ENCODE measurements at places on chromosomes 3 and 15.

GRCh38 chr3:39748002-39748401, 61.4 kb upstream of the MYRIP start:
- no peak for DNase-seq

GRCh38 chr3:120443626-120444123, 7.1 kb downstream of the FSTL1 start:
- DNase-seq, result no peak

- DNase-seq, result no peak
Observed at GRCh38 chr15:66481107-66481856, 16.3 kb downstream of the SNAPC5 start.

GRCh38 chr3:38130631-38131065, 6.3 kb downstream of the ACAA1 start:
- no peak for DNase-seq

- DNase-seq, result no peak
Observed at GRCh38 chr3:136882571-136882970, 20.6 kb downstream of the NCK1 start.

DNA sequence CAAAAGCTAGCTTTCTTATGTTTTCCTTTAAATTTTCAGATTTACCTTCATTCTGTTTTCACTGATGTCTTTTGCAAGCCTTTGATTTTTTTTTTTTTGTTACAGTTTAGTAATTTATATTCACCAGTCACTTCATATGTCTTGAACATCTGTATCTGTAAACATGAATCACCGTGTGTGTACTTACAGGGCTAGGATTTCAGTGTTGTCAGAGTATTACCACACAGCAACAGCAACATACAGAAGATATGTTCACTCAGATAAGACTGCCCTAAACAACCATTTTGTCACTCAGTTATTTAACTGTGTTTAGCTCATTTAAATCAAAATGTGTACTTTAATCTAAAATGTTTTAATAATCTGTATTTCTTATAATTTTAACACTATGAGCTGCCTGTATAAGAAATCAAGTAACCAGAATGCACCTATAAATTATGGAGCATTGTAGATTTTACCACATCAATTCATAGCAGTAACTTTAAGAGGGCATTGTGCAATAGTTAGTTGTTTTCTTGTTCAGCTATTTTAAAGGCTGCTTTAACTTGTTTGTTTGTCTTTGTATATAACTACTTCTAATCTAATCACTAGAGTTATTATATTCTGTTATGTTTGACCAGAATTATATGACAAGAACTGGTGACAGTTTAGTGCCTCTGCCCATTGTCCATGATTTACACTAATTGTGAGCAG, 50.4 kb downstream of the GHSR start:
- DNase-seq, result no peak

GRCh38 chr15:27043770-27044169, 72.8 kb downstream of the GABRG3 start:
- DNase-seq, result no peak

DNA sequence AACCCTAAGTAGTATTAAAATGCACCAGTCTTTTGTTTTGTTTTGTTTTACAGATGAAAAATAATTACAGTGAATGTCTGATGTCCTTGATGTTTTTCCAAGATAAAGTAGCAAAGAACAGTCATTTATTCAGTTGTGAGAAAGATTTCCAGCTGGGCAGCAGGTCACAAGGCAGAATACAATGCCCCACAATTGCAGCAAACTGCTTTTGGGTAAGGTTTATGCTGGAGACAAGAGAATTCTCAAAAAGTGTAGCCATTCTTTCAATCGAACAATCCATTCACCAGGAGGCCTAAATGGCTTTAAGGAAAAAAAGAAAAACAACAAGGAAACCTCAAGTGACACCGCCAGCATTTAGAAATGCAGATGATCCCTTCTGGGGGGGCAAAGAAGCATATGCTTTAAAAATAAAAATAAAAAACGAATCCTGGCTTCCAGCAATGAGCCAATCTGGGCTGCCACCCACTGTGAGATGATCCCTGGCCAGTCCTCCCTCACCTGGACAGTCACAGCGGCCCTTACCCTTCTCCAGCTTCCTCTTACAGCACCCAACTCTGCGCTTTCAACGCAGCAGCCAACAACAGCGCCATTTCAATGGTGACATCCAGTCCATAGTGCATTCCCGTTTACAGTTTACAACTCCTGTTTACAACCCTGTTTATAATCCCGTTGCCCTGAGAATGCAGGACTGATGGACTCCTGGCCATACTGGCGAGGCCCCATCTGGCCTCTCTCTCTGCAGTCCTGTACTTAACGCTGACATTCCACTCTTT, 25.7 kb upstream of the WNT5A start:
- DNase-seq, result no peak

DNA sequence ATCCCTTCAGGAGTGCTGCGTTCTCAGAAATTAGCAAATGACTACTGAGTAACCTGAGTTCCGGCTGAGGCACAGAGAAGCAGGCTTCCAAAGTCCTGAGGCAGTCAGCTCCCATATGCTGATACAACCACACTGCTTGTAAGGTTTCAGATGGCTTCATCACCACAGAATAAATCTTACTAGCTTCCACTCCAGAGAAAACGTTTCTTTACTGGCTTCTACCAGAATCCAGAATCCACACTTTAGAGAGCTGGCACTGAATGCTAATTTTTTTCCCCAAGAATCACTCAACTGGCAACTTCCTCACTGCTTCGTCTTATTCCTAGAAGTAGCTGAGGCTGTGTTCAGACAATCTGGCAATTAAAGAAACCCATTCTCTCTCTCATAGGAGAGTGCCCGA, 21.4 kb downstream of the TAMM41 start:
- no peak for DNase-seq

DNA sequence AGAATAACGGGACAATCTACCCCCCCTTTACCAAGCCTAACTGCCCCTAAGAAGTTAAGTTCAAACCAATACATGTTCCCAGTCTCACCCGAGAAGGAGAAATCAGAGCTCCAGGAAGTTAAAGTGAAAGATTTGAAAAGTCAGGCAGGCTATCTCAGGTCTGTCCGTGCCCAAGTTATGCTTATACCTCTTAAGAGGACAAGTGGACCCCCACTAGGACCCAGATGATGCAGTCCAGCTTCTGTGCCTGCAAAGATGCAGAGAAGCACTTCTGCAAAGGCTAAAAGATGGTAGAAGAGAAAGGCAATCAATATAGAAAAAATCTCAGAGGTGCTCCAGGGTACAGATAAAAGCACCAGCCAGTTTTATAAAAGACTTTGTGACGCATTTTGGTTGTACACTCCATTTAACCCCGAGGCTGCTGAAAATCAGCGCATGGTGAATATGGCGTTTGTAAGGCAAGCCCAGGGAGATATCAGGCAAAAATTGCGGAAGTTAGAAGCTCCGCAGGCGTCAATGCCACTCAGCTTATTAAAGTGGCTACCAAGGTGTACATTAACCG, 9.8 kb upstream of the SLC9C1 start:
- no peak for DNase-seq

DNA sequence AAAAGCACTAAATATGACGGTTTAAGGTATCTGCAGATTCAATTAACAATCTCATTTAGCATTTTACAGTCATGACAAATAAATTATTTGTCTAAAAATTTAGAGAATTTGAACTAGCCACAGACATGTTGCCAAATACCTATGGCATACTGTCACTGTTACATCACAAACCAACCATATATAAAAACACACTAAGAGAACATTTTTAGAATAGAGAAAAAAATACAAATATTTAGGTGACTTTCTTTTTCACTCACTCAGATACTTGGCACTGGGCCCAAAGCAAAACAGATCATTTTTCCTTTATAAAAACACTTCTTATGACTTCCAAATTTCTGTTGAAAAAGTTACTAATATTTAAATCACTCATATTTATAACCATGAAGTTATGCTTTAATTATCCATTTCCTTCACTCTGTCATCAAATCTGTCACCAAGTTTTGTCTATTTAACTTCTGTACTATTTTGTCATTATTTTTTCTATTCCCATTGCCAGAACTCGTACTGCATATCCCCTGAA, 644.7 kb downstream of the OTOL1 start:
- DNase-seq, result no peak

GRCh38 chr15:22888120-22888859, 49.8 kb downstream of the NIPA2 start:
- no peak for DNase-seq

DNA sequence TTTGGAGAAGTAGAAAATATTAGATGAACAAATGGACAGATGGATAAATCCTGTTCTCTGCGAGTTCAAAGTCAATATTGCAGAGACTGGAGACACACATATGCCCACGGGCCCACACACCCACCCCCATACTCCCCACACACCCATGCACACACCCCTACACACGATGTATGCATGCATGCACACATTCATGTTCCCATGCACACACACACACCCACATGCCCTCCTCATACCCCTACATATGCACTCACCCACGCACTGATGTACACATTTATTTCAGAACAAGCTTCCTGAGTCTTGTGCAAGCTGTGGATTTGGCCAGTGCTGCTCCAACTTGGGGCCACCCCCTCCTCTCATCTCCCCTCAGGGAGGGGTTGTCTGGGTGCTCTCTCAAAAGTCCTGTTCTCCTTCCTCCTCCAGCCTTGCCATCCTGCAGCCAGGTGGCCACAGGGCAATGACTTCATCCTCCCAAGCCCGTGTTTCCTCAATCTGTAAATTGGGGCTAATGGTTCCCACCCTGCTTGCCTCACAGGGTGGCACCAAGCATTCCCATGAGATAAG, 16.4 kb downstream of the MAPKAPK3 start:
- no peak for DNase-seq

GRCh38 chr3:96706509-96706908, 107.9 kb upstream of the EPHA6 start:
- no peak for DNase-seq

DNA sequence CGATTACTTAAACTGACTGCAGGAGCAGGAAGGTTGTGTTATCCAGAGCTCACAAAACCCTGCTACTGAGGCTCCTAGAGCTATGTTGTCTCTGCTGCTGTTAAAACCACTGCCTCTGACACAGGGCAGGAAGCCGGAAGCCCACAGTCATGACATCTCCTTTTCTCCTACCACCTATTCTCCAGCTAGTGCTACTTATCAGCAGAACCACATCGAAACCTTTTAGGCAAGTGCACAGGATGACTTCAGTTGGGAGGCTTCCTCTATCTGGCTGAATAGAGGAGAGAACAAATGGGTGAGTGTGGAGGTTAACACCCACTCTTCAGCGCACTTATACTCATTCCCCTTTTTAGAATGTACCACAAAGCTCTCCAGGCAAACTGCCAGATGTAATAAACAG, 638.0 kb downstream of the OTOL1 start:
- DNase-seq, result no peak

- DNase-seq, result no peak
Observed at GRCh38 chr3:5292512-5292911, 105.0 kb downstream of the EDEM1 start.

DNA sequence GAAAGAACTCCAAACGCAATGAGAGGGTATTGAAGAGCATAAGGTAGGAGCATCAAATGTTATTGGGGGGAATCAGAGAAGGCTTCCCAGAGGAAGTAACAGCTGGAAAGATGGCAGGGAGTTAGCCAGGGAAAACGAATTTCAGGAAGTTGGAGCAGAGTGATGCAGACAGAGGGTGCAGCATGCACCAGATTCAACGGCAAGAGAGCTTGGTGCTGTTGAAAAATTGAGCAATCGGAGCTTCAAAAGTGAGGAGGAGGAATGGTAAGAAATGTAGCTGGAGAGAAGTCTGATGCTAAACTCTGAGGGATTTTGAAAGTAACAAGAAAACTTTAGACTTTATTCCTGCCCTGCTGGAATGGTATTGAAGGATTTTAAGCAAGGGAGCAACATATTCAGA, 541.0 kb upstream of the LMCD1 start:
- no peak for DNase-seq

DNA sequence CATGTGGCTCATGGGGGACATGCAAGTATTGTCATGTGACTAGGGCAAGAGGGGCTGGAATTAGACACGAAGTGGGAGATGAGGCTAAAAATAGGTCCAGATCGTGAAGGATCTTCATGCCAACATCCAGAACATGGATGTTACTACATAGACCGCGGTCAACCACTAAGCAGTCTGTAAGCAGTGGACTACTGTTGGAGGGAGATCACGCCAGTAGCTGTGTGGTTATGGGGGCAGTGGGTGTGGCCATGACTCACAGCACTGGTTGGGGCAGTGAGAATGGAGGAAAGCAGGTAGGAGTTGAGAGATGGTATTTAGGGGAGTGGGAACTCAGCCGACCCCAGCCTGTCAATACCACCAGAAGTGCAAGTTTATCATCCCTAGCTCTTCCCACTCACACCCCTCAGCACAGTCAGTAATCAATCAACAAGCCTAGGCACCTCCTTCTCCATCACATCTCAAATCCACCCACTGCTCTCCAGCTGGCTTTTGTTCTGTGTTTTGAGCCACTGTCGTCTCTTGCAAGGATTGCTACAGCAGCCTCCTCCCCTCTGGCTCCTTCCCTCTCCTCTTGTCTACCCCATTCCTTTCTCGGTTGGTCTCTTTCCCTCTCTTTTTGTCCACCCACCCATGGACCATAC, 107.2 kb upstream of the ABHD17C start:
- no peak for DNase-seq

DNA sequence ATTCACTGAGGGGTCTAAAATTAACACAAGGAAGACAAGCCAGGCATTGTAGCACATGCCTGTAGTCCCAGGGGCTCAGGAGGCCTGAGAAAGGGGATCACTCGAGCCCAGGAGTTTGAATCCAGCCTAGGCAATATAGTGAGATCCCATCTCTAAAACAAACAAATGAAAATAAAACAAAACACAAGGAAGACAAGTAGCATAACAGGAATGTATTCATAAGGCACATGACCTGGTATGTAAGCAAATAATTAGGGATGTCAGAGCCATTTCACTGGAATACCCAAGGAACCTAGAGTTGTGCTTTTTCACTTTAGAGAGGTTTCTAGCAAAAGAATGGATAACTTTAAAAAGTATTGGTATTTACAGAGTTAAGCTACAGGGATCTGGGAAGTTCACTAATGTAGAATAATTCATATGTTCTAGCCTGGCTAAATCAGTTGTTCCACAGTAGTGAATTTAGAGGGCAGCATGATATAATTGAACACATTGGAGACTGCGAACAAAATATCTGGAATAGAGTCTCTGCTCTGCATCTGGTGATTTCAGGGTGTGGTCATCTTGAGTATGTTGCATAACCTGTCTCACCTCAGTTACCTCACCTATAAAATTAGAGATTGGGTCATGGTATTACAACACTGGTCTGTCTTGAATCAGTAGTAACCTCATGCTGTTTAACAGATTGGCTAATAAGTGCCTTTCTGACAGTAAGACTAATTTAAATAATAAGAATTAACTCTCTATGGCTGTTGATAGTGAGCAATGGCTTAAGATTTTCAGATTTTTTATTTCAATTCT, 9.3 kb downstream of the GRAMD1C start:
- DNase-seq, result no peak

All from NCI-H1930 (cell line).